ENCODE measurements at places on chromosomes 12 and 14. TPM values are rescaled to one million over a fixed set of nuclear protein-coding genes. Genes with fewer than 3 reads are reported as not detected.
A peak's percentile ranks its signal among the peaks of the same experiment; 100 is the strongest.

GRCh38 chr14:26896447-26896846 is 298.6 kb upstream of the NOVA1 start:
- no peak overlapping the region for H3K27ac ChIP-seq
- H3K4me1 ChIP-seq = no peaks in the 10 kb centered on the region
- H3K4me3 ChIP-seq = no peak overlapping the region
- DNase-seq = no peak
- no peaks in the 10 kb centered on the region for H3K36me3 ChIP-seq

DNA sequence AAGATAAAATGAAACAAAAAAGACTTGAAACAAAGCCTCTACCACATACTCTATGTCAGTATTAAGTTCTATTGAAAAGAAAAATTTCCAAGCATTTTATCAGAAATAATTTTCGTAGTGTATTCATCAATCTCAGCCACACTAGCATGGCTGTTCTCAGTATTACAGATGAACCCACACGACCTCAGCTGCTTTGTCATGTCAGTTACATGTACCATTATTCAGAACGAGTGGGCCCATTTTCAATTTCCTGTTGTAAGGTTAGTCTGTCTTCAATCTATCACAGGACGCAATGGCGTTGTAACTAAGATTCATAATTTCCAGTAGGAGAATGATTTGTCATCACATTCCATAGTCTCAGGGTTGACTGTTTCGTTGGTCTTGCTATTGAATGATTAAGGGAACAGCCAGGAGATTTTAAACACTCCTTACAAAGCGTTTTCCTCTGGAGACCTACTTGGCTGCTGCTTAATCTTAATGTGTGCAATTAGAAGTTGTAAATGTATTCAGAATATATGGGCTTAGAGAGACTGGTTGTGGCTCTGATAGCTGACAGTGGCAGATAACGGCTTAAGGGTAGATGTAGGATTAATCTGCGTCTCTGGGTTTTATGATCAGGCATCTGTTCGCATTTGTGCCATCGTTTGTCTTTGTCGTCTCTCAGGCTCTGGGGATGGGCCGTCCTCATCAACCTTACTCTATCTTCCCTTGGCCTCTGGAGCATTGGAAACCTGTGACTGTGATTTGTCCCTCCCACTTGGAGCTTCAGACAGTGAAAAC is 65.4 kb downstream of the GLT1D1 start:
- H3K36me3 ChIP-seq = no peaks in the 10 kb centered on the region
- H3K4me3 ChIP-seq = no peak overlapping the region

DNA sequence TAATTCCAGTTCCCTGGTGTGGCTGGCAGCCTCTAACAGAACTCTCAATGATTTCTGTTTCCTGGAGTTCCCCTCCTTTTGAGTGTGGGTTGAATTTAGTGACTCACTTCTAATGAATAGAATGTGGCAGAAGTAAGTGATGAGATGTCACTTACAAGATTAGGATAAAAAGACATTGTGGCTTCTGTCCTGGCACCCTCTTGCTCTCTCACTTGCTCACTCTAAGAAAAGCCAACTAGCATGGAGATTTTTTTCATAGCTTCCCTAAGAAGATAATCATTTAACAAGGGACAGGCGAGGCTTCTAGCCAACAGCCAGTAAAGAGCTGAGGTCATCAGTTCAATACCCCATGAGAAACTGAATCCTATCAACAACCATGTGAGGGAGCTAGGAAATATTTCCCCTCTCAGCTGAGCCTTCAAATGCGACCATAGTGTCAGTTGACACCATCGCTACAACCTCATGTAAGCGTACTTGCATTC is 156.7 kb downstream of the TMTC3 start:
- no peak overlapping the region for H3K27ac ChIP-seq
- no peak overlapping the region for H3K4me3 ChIP-seq
- peaks cover 11% of the 10 kb centered on the region for H3K4me1 ChIP-seq
- no peaks in the 10 kb centered on the region for H3K36me3 ChIP-seq
- DNase-seq = peak; percentile 69
- H3K27me3 ChIP-seq = no peaks in the 10 kb centered on the region

DNA sequence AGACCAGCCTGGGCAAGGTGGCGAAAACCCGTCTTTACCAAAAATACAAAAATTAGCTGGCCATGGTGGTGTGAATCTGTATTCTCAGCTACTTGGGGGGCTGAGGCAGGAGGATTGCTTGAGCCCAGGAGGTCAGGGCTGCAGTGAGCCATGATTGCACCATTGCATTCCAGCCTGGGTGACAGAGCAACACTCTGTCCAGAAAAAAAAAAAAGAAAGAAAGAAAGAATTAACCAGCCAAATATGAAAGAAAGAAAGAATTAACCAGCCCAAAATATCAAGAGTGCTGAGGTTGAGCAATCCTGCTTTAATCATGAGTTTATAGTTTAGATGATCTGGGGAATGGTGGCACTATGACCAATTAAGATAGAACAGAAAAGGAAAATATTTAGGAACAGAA is 3.5 kb upstream of the ACTN1 start:
- no peak overlapping the region for H3K4me3 ChIP-seq
- H3K36me3 ChIP-seq = no peaks in the 10 kb centered on the region
- H3K4me1 ChIP-seq = peaks cover 7% of the 10 kb centered on the region
- H3K27me3 ChIP-seq = no peaks in the 10 kb centered on the region
- no peak for DNase-seq

The GSC gene
- total RNA-seq = not detected

All from stomach (tissue), 19 donors.